T follicular helper cell (primary cell): ENCODE measurements at places on chromosomes 1 and 21.

GRCh38 chr1:147635342-147635741 lies 35.0 kb downstream of the ACP6 start:
- no peak for DNase-seq

DNA sequence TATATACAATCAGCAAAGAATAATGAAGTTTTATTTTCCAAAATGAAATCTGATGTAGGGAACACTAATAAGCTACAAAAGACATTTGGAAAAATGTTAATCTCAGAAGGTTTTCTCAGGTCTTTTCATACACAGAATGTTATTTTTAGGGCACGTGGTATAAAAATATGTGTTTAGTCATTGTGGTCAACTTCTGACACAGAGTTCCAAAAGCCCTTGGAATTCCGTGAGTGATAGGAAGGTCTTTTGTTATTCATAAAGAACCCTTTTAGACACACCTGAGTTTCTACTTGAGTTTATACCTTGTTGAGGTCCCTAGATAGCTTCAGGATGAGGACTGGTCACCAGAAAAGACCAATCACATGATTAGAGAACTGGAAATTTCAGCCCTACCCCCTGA lies 277.6 kb upstream of the NCAM2 start:
- no peak for DNase-seq

GRCh38 chr21:15289896-15290841 lies 225.4 kb upstream of the NRIP1 start:
- no peak for DNase-seq

- DNase-seq = no peak
Observed at GRCh38 chr1:43937179-43937865, 3.7 kb downstream of the ARTN start.

- no peak for DNase-seq
Observed at GRCh38 chr1:28150125-28150780, 26.2 kb downstream of the PTAFR start.

DNA sequence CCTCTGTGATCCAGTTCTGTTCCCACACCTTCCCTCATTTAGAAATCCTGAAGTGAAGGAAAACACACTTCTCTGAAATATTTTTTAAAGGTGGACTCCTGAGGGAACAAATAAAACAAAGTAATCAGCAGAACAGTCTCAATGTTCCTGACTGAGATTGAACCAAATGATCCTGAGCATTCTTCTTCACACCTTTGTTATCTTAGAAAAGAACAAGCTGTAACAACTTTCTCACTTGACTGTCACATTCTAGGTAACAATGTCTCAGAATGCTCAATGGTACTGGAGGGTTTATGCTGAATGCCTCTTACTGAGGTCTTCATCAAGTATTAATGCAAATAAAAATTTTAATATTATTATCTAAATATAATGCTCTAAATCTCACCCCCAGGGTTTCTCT lies 40.4 kb upstream of the RGS2 start:
- no peak for DNase-seq

DNA sequence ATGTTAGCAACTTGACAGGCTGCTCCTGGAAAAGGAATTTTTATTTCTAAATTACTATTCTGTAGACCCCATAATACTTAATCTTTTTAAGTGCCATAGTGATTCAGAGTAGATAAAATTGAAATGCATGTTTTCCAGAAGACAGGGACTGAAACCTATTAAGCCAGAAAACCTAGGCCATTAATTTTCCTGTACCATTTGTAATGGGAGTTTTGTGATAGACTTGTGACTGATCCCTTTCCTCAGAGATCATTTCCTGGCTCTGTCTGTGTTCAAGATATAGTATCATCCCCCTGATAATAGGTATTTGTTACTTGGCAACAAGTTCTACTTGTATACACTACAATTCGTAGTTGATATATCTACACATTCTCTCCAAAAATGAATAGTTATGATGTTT lies 1609.8 kb downstream of the AMY1C start:
- no peak for DNase-seq

- DNase-seq = no peak
Observed at GRCh38 chr1:163528710-163529348, 207.1 kb downstream of the NUF2 start.

GRCh38 chr21:25079053-25079452 lies 528.2 kb downstream of the MRPL39 start:
- no peak for DNase-seq

- DNase-seq = no peak
Observed at GRCh38 chr1:47433477-47434050, 4.3 kb upstream of the FOXD2 start.

DNA sequence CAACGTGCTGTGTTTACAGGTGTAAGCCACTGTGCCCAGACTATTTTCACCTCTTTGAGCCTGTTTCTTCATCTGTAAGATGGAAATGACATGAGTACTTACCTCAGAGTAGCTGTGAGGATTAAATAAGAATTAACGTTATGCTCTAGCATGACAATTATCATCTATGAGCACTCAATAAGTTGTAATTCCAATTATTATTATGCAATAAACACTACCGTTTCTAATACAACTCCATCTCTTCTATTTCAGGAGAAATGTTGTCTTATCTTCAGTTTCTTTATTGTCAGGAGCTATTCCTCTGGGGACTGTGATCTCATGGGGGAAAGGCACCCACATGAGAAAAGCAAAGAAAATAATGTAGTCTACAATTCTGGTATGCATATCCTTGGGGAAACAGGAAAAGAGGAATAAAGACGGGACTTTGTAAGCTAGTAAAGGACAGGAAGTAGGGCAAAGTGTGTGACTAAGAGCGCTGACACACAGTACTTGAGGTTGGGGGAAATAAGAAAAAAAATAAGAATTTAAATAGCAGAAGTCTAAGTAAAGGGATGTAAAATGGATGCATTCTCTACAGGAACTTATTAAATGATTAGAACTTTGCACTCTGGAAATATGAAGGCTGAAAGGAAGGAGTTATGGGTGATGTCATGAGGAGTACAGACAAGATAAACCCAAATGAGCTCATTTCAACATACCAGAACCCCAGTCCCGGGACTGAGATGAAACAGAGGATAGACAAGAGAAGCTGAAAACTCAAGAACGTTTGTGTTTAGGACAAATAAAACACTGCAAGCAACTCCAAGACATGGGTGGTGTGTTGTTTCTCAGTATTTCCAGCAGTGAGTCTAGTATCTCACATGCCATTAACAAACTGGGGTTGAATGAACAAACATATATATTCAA lies 9.8 kb downstream of the PHC2 start:
- DNase-seq = no peak

DNA sequence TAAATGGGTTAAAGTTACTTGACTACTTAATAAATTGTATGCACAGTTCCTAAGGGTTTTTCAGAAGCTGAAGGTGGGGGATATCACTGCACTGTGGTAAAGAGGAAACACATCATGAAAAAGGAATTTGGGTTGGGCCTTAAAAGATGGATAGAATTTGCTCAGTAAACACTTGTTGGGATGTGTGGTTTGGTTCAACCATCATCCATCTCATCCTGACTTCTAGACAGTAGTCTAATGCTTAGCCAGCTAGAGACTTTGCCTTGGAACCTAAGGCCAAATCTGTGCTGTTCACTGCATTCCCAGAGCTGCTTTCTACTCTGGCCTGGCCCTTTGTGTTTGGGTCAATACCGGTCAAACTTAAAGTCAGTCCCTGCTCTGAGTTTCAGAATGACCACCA lies 30.6 kb downstream of the LY9 start:
- DNase-seq = no peak

DNA sequence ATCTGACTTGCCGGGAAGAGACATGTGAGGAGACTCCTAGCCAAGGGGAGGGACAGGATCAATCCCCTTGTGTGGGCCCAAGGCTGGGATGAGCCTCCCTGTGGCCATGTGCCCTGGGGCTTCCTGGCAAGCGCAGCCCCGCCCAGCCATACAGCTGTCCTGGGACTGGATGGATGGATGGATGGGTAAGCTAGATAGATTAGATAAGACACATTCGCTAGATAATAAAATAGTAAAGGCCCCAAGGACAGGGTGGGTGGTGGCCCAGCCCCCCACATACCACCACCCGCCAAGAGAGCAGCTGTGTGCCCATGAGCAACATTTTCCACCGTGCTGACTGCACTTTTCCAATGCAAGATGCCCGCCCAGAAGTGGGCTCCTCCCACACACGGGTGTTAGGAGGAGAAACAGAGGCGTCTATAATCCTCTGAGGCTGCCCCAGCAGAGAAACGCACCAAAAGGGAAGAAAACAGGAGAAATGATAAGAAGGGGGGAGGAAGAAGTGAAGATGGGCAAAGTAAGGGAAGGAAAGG lies 25.1 kb downstream of the ZBTB17 start:
- peak; percentile 64 for DNase-seq

GRCh38 chr1:46612937-46613660 lies 3.5 kb downstream of the MOB3C start:
- no peak for DNase-seq

GRCh38 chr21:42537106-42537742 lies 23.6 kb downstream of the SLC37A1 start:
- DNase-seq = no peak

GRCh38 chr21:38054334-38054733 lies 138.1 kb upstream of the KCNJ6 start:
- no peak for DNase-seq

DNA sequence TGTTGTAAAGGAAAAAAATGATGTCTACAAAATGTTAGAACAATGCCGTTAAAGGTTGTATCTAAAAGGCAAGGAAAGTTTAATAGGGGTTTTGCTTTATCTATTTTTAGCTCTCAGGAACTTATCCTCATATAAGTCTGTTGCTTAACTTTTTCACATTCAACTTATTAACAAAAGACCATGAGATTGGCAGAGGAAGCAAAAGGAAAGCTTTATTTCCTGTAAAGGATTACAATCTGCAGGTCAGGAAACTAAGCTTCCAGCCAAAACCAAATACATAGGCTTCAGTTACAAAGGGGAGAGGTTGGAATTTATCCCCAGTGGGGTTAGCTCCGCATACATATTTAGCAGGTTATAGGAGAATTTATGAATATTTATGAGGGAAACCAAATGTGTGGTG lies 58.7 kb upstream of the KIAA1614 start:
- no peak for DNase-seq

- DNase-seq = no peak
Observed at GRCh38 chr21:15894596-15894995, 164.8 kb downstream of the USP25 start.

- DNase-seq = no peak
Observed at GRCh38 chr1:224106568-224107281, 7.2 kb upstream of the FBXO28 start.

- DNase-seq = no peak
Observed at GRCh38 chr1:230191079-230191804, 124.2 kb downstream of the GALNT2 start.

DNA sequence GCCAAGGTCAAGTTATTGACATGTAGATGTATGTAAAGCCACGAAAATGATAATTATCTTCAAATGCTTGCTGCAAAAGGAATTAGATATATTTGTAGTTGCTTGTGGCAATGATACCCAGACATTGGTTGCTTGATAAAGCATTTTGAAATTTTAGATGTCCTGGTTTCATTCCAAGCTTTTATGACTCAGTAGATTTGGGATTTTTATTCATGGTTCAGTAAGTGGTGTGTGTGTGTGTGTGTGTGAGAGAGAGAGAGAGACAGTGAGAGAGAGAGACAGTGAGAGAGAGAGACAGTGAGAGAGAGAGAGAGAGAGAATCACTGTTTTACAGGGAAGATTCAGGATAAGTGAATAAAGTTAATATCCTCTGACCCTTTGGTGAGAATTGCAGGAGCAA lies 498.2 kb upstream of the C1orf87 start:
- DNase-seq = no peak

DNA sequence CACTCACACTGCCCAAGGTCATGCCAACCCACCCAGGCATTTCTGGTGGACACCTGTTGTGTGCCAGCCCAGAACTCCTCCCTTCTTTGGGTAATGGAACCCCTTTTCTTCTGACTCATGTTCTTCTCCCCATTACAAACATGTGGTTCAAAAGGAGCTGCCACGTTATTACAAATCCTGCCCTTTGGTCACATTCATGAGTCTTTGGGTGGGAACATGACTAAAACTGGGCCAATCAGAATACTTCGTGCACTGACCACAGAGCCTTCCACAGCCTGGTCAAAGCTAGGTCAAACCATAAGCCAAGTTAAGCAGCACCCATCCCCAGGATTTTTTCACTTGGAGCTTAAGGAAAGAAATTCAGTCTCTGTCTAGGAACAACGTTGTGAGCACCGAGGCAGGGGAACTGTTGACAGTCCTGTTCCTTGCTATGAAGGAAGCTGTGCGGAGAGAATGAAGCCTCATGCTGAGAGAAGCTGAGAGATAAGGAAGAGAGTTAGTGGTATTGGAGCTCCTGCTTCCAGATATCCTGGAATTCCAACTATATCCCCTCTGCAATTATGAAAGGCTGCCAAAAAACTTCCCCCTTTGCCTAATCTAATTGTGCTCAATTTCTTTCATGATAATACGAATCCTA lies 46.8 kb upstream of the DIPK1A start:
- DNase-seq = no peak

DNA sequence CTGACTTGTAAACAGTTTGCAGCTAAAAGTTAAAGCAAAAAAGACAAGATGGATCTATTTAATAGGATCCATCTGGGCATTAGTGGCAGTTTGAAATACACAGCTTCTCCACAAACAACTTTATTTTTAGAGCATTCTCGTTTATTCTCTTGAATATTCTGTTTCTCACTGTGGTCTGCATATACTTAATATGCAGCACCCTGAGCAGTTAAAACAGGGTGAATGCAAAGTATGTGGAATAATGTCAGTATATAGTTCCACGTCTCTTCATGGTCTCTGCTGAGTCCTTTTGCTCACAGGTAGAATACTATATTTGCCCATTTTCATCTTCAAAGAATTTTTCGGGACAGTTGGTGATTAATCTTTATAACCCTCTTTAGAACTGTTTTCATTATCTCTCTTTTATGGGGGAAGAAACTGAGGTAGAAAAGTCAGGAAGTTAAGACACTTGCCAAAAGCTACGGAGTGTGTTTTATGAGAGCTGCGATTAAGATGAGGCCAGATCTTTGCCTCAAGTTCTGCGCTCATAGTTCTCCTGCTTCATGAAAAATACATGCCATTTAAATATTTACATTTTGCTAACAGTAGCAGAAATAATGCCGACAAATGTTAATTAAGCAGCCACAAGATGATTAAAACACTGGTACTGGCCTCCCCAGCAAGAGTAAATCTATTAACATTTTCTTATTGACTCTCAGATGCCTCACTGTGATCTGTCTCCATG lies 115.6 kb downstream of the PTBP2 start:
- no peak for DNase-seq

- no peak for DNase-seq
Observed at GRCh38 chr1:116909512-116910378, at the start of gene PTGFRN. Gene PTGFRN (plus strand): TSS chr1:116909916. CDS start chr1:116910204, 288 bp downstream.

- no peak for DNase-seq
Observed at GRCh38 chr1:151888972-151889570, 20.2 kb downstream of the THEM4 start.

DNA sequence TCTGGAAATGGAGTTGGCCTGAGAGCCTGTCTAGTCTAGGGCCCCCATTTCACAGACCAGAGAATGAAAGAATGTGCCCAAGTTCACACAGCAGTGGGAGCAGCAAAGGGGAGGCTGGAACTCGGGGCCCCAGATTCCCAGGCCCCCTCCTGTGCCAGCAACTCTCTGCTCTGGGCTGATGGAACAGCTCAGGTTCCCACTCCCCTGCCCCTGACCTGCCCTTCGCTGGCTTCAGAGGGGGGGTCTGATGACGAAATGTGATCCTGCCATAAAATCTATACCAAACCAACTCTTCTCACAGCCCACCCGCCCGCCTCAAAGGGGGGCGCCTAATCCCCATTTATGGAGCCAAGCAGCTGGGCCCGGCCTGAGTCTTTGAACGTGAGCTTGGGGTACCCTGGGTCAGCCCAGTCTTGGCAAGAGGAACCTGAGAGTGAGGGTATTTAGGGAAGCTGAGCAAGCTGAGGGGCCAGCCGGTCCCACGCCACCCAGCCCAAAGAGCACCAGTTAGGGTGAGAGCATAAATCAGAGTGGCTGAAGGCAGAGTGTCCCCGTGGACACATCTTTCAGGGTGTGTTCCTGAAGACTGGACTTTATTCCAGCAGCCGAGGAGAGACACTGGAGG lies 65.0 kb downstream of the FOXD2 start:
- no peak for DNase-seq
